ENCODE measurements at places on chromosomes 3 and 15. TPM values are rescaled to one million over a fixed set of nuclear protein-coding genes. Genes with fewer than 3 reads are reported as not detected.

GALK2 gene
- 37.7 TPM for total RNA-seq

MCCC1 gene
- total RNA-seq, result 16.7 TPM

PRICKLE2 gene
- total RNA-seq, result 29.0 TPM

PPP1R14D gene
- not detected for total RNA-seq

GP9 gene
- total RNA-seq, result not detected

KCNMB3 gene
- 0.34 TPM for total RNA-seq

C3orf18 gene
- 0.68 TPM for total RNA-seq

ZDHHC19 gene
- total RNA-seq, result not detected

GOLIM4 gene
- total RNA-seq, result 21.9 TPM

FBXW12 gene
- not detected for total RNA-seq

CD96 gene
- total RNA-seq, result not detected

MESP2 gene
- total RNA-seq, result 0.21 TPM

NANOGP8 gene
- total RNA-seq, result not detected

Measured in nasal cavity respiratory epithelium epithelial cell of viscerocranial mucosa (primary cell).